ENCODE measurements at places on chromosomes 1 and 21.

GRCh38 chr1:156433602-156434001 lies 64.6 kb downstream of the RHBG start:
- no peak for DNase-seq

GRCh38 chr1:25360596-25361581 lies 22.8 kb downstream of the TMEM50A start:
- DNase-seq, result no peak

- no peak for DNase-seq
Observed at GRCh38 chr1:188397521-188397920, 1568.8 kb downstream of the PLA2G4A start.

GRCh38 chr1:112808861-112809684 lies 93.9 kb upstream of the PPM1J start:
- peak; percentile 12 for DNase-seq

DNA sequence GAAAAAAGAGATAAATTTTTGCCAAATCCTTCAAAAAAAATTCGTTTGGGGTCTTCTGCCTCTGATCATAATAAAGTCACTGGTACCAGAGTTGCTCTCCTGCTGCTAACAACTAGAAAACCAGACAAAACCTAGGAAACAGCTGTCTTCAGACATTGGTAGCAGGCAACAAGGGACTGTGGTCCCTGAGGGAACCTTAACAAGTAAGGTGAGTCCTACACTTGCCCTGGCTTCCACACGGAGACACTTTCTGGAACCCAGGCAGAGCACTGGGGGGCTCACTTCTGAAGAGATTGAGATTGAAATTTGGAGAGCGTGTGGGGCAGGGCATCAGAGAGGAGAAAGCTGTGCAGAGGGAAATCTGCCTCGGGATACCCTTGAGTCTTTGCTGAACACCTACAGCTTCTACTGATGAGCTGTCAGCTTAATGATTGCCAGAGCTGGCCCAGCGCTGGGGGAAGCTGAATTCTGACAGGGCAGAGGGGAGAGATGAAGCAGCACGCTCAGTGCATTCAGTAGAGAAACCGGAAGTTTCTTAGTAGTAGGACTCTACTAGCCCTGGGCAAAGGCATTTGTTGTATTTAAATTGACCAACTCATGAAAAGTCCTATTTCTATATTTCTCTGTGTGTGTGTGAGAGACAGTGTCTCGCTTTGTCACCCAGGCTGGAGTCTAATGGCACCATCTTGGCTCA lies 18.5 kb upstream of the FAM89A start:
- no peak for DNase-seq

GRCh38 chr1:111961773-111962565 lies 27.5 kb downstream of the KCND3 start:
- no peak for DNase-seq

DNA sequence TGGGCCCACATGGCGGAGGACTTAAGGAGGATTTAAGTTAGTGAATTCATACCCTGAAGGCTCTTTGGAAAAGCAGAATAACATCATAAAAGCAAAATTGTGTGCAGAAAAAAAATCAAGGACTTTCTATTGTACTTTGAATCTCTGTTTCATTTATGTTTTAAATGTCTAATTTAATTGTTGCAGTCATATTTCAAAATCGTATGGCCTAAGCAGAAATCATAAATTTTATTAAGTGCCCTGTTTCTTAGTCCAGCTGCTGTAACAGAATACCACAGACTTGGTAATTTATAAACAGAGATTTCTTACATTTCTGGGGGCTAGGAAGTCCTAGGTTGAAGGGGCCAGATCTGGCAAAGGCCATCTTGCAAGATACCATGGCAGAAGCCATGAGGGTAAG lies 555.6 kb downstream of the LTN1 start:
- DNase-seq, result no peak

GRCh38 chr1:203556047-203556851 lies 62.3 kb downstream of the OPTC start:
- no peak for DNase-seq

GRCh38 chr1:161219078-161219892 lies 4.1 kb downstream of the APOA2 start:
- DNase-seq, result no peak

DNA sequence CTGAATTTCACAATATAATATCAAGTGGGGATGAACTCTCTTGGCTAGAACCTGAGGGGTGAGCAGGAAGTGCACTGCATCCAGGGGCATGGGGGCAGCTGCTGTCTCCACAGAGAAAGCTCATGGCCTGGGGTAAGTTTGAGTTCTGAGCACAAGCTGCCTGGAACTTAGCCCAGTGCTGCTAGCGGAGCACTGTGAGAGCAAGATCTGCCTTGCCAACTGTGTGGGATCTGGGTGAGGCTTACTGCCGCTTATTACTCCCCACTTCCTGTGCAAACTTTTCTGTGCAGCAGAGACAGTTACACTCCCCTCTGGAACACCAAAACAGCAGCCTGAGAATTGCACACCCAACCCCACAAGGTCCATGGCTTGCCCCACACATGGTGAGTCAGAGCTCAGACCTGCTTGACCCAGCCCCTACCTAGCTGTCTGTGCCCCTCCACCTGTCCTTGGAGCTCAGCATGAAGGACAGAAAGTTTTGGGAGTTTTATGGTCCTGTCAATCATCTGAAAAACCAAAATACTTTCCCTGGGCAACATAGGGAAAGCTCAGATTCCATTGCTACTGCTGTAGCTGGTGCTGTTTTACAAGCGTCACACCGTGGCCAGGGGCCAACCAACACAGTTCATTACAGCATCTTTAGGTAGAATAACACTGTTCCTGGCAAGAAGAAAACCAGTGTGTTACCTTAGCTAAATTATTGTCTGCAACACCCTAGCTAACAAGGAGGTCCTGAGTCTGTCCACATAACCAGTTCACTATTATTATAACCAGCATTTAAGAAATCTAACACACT lies 762.1 kb upstream of the NEGR1 start:
- no peak for DNase-seq

GRCh38 chr1:109773900-109774485 lies 10.3 kb upstream of the EPS8L3 start:
- no peak for DNase-seq

DNA sequence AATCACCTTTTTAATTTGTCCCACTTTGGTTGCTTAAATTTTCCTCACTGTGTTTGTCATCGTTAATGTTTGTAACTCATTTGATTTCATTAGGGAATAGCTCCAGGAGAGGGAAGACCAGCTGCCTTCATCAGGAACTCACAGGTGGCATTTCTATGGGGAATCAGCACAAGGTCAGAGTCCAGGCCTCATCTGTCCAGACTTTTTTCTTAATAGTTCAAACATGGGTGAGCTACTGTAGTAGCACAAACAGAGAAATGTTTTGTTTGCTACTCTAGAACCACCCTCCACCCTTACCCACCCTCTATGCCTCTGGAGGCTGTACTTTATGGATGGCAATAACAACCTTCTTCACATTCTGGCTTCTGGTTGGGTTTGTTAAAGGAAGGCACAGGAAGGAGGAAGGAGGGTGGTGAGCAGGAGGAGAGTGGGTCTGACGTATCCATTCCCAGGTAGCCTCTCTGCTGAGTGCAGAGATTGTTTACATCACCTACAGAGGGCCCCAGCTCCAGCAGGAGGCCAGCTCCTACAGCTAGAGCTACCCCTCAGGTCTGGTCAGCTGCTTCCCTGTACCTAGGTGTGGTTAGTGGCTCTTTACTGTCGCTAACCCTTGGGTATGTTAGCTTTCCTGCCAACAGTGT lies 8.1 kb upstream of the TEDDM1 start:
- DNase-seq, result no peak

DNA sequence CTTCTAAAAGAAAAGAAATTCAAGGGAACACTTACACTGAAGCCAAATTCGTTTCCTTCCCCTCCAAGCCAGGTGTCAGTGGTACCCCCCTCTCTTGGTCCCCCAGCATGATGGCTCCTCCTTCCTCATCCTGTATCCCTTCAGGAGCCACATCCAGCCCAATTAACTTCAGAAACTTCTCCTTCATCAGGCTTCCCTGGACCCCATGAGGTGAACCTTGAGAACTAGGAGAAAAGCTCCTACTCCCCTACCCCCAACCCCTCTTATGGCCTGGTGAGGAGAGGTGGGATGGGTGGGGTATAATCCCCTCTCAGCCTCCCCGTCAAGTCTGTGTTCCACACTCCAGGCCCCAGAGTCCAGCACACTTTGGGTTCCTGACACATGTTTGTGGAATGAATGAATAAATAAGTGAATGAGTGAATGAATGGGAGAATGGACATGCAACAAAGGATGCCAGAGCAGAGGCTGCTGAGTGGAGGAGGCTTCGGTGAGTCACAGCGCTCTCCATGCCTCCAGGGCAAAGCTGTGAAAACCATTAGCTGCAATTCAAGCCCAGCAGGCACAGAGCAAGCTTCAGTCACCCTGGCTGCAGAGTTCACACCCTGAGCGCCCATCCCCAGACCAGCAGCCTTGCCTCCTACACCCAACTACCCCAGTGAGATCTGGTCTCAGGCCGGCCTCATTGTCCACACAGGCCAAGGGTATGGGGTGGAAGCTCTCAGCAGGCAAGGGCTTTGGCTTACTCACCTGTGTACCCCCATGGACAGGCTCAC lies 43.8 kb downstream of the BATF3 start:
- no peak for DNase-seq

DNA sequence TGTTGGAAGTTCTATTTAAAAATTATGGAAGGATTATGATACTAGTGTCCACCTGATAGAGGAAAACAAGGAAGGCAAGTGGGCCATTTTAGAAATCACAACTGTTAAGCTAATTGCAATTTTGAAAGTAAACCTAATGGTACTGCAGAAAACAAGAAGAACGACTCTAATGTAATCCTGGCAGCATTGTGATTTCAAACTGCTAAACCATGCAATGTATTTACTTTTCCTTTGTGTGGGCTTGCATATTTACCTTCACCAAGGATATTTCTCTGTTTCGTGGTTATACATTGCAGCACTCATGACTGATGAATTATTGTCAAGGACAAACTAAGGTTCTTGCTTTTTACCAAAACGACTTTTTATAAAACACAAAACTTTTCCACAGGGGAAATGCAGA lies 88.1 kb downstream of the TM2D1 start:
- DNase-seq, result no peak

GRCh38 chr1:174726167-174726879 lies 273.4 kb upstream of the CACYBP start:
- DNase-seq, result no peak

DNA sequence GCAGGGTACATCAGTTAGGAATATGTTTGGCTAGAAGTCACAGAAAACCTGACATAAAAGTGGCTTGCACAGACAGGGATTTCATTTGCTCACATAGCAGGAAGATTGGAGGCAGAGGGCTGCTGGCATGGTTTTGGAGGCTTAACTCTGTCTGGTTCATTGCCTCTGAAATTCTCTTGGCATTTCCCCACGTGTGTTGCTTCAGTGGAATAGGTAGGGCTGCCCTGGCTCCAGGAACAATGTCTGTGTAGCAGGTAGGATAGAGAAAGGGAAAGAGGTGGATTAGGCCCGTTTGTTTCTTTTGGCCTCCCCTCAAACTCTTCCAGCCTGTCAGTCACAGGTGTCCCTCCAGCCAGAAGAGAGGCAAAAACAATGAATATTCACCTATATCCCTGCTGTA lies 20.5 kb upstream of the SIPA1L2 start:
- DNase-seq, result no peak

DNA sequence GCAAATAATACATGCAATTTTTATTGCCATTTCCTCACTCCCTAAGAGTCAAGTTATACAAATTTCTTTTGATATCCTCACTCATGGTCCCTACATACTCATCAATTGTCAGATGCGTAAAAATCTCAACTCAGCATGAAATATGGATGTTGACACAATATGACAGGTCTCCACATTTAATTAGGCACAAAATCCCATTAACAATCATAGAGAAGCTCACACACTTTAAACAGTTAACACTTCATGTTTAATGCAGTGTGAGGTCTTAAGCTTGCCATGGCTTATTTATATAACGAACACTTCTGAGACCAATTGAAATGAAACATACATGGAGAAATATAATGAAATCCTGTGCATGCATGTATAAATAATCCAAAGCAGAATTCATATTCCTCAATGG lies 58.6 kb downstream of the GREM2 start:
- DNase-seq, result no peak

DNA sequence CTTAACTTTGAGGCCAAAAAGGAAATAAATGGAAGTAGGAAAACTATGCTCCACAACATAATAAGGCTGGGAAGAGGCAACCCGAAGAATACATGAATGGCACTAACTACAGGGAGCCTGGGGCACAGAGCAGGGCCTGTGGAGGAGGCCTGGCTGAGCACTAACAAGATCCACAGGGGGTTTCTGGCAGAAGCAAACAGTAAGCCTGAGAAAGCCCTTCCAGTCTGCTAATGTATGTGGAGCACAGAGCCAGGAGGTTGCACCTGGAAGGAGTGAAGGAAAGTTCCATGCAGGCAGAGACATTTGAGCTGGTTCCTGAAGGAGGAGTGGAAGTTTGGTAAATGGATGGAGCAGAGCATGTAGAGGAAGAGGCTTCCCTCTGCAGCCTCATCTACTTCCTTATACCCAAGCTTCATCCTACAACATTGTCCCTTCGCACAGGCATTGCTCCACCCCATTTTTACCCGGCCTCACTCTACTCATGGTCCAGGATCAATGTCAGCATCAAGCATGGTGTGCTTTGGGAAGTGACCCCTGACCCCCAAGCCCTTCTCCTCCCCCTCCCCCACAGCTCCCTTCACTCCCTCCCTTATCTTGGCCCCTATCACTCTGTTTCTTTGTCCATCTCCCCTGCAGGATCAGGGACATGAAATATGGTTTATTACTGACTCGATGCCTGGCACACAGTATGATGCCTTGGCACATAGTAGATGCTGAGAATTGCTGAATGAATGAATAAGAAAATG lies 23.3 kb downstream of the SHISA4 start:
- no peak for DNase-seq

DNA sequence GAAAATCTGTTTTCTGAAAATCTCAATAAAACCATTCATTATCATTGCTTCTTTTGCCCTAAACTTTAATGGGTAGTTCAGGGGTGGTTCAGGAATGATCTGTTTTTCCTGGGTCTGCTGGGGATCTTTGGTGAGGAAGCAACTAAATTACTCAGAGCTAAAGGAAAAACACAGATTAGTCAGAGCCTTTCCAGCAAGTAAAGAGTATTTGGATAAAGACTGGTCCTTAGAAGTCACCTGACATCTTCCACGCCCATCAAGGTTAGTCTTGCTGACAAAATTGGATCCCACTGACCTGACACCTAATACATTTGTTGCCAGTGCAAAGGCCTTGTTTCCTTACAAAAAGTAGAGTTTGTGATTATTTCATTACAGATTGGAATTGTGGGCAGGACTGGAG lies 24.2 kb downstream of the HSPA13 start:
- no peak for DNase-seq

- no peak for DNase-seq
Observed at GRCh38 chr1:88741413-88741812, 57.3 kb downstream of the PKN2 start.

- DNase-seq, result no peak
Observed at GRCh38 chr1:226350519-226350865, 41.5 kb upstream of the LIN9 start.

All from T-helper 2 cell (primary cell).